Activated CD8-positive, alpha-beta T cell treated with anti-CD3 and anti-CD28 coated beads, Interleukin-2, amount 10 ng/mL, durations not matched to agents 7 days and 5 days (primary cell): ENCODE measurements at places on chromosomes 12 and 14. TPM values are rescaled to one million over a fixed set of nuclear protein-coding genes. Genes with fewer than 3 reads are reported as not detected.
A peak's percentile ranks its signal among the peaks of the same experiment; 100 is the strongest.

- peaks cover 4% of the 10 kb centered on the region for H3K27me3 ChIP-seq
- H3K4me3 ChIP-seq: no peak overlapping the region
These were observed 17.5 kb upstream of the FAR2 start for GRCh38 chr12:29131539-29131938.

DNA sequence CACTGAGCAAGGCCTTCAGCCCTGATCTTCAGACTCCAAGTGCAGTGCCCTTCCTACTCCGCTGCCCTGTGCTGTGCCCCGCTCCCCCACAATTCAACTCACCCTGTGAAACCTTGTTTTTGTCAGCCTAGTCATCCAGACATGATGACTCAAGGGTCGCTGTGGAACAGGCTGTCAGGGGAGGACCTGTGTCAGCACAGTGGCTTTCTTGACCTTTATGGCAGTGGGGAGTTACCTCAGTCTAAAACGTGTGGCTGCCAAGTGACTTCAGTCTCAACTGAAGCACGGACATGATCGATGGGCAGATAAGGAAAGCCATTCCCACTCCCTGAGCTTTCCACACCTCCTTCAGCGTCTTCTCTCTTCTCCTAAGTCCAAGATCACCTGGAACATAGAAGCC lies 16.3 kb upstream of the FLVCR2 start:
- H3K27ac ChIP-seq: no peak overlapping the region
- H3K36me3 ChIP-seq: no peaks in the 10 kb centered on the region
- no peak for DNase-seq

DNA sequence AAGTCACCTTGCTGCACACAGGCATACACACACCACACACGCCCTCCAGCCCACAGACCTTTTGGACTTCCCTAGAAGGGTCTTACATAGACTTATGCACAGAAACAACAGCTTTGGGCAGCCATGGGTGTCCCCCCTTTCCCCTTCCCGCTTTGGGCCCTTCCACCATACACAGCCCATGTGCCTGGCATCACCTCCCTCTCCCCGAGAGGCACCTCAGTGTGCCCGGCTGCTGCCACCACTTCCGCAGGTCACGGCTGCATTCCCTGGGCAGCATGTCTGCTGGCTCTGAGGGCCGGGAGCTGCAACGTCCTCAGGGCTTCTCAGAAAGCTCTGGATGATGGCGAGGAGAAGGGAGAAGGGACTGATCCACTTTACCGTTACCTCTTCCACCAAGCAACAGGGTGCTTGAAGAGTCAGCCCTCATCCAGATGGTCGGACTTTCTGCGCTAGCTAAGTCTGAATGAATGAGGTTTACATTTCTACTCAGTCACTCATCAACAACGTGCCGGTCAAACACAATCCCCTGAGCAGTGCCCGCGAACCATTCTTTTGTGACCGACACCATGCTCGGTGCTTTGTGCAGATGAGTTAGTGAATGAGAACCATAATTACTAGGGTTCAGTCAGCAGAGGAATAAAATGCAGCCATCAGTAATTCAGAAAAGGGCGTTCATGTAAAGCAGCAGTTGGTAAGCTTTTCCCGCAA lies 72.2 kb upstream of the BCL11B start:
- no peak overlapping the region for H3K4me3 ChIP-seq
- no peak for DNase-seq
- H3K4me1 ChIP-seq: peaks cover 2% of the 10 kb centered on the region
- H3K36me3 ChIP-seq: no peaks in the 10 kb centered on the region
- peaks cover 10% of the 10 kb centered on the region for H3K27me3 ChIP-seq

The DHH gene
- not detected for total RNA-seq

- H3K36me3 ChIP-seq: no peaks in the 10 kb centered on the region
- H3K4me3 ChIP-seq: no peak overlapping the region
- no peak for DNase-seq
- no peaks in the 10 kb centered on the region for H3K27me3 ChIP-seq
- H3K27ac ChIP-seq: no peak overlapping the region
These were observed 85.9 kb downstream of the SSPN start for GRCh38 chr12:26281320-26281719.

DNA sequence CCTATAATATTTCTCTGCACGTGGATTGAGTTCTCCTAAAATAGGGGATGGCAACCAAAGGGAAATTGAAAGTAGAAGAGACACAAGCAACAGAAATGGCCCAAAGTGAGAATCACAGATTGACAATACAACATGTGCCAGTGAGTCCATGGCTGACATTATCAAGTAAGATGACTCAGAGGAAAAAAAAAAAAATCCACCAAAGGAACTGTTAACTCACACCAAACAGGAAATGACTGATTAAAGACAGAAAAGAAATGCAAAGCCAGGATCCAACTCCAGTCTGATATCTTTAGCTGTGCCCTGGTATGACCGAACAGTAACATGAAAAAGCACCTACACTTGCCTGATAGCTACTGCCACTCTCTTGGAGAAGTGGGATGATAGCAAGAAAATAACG lies 485.0 kb downstream of the PRKD1 start:
- no peak for DNase-seq
- H3K27ac ChIP-seq: no peak overlapping the region
- no peaks in the 10 kb centered on the region for H3K27me3 ChIP-seq
- no peak overlapping the region for H3K4me3 ChIP-seq
- H3K36me3 ChIP-seq: no peaks in the 10 kb centered on the region

The CABP1 gene
- not detected for total RNA-seq

DNA sequence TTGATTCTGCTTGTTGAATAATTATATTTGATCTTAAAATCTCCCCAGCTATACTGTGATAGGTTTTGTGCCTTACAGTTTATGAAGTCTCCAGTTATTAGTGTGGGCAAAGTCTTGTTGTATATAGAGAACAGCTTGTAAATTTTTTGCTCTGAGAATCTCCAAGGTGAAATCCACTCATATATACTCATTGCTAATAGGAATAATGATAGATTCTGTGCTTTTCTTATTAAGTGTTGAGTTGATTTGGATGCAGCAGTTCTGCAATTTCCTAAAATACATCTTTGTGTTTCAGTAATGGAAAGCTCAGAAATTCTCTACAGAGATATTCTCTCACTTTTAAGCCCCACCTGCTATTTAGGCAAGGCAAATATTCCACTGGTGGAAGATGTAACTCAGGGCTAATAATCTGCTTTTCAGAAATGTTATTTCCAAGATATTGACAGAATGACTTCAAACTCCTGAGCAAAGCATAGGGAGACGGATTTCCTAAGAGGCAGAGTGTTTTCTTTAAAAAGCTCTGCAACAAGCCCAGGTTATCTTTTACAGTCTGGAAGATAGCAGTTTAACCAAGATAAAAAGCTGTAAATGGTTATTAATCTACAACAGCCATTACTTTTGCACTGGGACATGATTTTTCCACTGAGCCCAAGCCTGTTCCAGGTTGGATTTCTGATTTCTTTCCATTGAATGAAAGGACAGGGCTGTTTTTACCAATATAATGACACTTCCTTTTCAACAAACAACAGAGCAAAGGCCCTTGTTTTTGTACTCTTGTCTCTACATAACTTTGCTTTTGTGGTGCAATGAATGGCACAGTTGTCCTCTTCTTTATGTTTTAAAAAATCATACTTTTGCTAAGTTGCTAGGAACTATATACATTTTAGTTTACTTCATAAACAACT lies 239.9 kb upstream of the ATP2B1 start:
- H3K27me3 ChIP-seq: no peaks in the 10 kb centered on the region
- H3K4me3 ChIP-seq: no peak overlapping the region

The DYRK2 gene
- total RNA-seq: 73.1 TPM

DNA sequence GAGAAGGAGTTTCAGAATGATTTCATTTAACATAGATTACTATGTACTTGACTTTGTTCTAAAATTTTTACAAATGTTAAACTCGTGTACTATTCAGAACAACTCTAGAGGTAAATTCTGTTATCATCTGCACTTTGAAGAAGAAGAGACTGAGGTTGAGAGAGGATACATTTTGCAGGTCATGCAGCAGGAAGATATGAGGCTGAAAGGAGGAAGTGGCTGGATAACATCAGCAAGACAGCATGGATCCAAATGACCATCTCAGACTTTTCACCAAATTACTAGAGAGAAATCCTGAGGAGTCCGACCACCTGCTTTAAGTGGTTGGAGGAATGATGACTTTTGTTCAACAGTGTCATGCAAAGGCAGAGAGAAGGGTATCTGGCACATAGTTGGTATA lies 84.9 kb downstream of the ASCL4 start:
- no peaks in the 10 kb centered on the region for H3K4me1 ChIP-seq
- no peak for DNase-seq
- H3K27ac ChIP-seq: no peak overlapping the region
- H3K4me3 ChIP-seq: no peak overlapping the region

- H3K27ac ChIP-seq: no peak overlapping the region
- peaks cover 6% of the 10 kb centered on the region for H3K27me3 ChIP-seq
- H3K4me1 ChIP-seq: peaks cover 29% of the 10 kb centered on the region
These were observed 8.0 kb downstream of the GSG1 start for GRCh38 chr12:13095266-13095995.

The BATF gene
- total RNA-seq: 41.6 TPM

- no peak for DNase-seq
- no peaks in the 10 kb centered on the region for H3K27me3 ChIP-seq
- peaks cover 4% of the 10 kb centered on the region for H3K36me3 ChIP-seq
- no peak overlapping the region for H3K27ac ChIP-seq
These were observed 375.5 kb downstream of the RAD51B start for GRCh38 chr14:68195126-68195525.

DNA sequence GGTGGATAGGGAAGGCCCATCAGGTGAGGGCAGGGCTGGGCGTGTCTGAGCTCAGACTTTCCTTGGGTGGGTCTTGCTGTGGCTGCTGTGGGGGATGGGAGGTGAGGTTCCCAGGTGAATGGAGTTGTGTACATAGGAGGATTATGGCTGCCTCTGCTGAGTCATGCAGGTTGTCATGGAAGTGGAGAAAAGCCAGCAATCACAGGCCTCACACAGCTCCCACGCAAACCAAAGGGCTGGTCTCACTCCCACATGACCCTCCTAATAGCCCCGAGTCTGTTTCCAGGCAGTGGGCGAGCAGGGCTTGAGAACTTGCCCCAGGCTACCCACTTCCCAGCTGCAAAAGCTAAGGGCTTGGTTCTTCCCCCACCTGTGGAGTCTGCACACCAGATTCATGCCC lies 149.5 kb downstream of the IPO8 start:
- H3K4me1 ChIP-seq: no peaks in the 10 kb centered on the region
- no peak overlapping the region for H3K27ac ChIP-seq
- no peaks in the 10 kb centered on the region for H3K27me3 ChIP-seq

The ITGA5 gene
- 69.1 TPM for total RNA-seq

GRCh38 chr14:72471346-72471745 lies 422.6 kb downstream of the DPF3 start:
- H3K4me3 ChIP-seq: no peak overlapping the region
- DNase-seq: no peak
- H3K27me3 ChIP-seq: peaks cover 4% of the 10 kb centered on the region
- H3K36me3 ChIP-seq: peaks cover 19% of the 10 kb centered on the region

DNA sequence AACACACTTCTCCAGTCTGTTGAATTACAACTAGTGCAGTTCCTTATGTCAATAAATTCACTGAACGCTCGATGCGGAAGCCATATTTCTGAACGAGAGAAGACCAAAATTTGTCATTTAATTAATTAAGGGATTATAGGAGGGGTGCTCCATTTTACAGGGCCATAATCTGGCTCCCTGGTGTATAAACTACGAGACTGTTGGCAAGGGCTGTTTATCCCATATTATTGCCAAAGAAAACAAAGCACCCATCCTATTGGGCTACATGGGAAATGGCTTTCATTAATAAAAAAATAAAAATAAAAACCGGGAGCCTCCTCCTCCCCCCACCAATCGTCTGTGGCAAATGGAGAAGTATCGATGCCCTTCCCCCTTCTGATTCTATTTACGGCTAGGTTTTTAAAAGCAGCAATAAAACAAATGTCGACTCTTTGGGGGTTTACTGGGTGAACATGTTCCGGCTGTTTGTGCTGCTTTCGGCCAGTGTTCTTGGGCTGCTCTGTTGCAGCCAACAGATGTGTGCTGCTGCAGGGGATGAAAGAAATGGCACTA lies 24.8 kb downstream of the ATF7 start:
- peaks cover 23% of the 10 kb centered on the region for H3K36me3 ChIP-seq
- no peak overlapping the region for H3K27ac ChIP-seq
- no peak for DNase-seq
- H3K4me1 ChIP-seq: peaks cover 19% of the 10 kb centered on the region

- DNase-seq: no peak
- H3K4me1 ChIP-seq: peaks cover 18% of the 10 kb centered on the region
- H3K27ac ChIP-seq: no peak overlapping the region
- peaks cover 41% of the 10 kb centered on the region for H3K27me3 ChIP-seq
These were observed 21.6 kb upstream of the SMUG1 start for GRCh38 chr12:54210400-54210790.

DNA sequence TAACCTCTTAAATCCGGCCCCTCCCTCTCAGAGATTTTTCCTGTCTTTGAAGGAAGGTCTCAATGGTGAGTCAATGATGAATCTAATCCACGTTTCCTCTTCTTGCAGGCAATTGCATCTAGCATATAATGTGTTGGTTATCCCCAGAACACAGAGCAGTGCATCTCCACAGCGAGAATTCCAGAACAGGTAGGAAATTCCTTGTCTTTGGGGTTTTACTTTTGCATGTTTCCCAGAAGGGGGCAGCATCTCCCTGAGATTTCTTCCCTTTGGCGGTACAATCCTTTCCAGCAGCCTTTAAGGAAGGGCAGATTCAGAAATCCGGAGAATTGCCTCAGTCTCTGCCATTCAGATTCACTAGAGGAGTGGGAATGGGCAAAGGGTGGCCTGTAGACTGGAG lies 128.0 kb downstream of the KCNA5 start:
- H3K36me3 ChIP-seq: no peaks in the 10 kb centered on the region
- no peak for DNase-seq
- H3K4me1 ChIP-seq: no peaks in the 10 kb centered on the region
- no peak overlapping the region for H3K27ac ChIP-seq
- no peaks in the 10 kb centered on the region for H3K27me3 ChIP-seq

GRCh38 chr14:38592764-38593442 lies 337.0 kb upstream of the CLEC14A start:
- no peak for DNase-seq
- no peaks in the 10 kb centered on the region for H3K4me1 ChIP-seq
- H3K27ac ChIP-seq: no peak overlapping the region

DNA sequence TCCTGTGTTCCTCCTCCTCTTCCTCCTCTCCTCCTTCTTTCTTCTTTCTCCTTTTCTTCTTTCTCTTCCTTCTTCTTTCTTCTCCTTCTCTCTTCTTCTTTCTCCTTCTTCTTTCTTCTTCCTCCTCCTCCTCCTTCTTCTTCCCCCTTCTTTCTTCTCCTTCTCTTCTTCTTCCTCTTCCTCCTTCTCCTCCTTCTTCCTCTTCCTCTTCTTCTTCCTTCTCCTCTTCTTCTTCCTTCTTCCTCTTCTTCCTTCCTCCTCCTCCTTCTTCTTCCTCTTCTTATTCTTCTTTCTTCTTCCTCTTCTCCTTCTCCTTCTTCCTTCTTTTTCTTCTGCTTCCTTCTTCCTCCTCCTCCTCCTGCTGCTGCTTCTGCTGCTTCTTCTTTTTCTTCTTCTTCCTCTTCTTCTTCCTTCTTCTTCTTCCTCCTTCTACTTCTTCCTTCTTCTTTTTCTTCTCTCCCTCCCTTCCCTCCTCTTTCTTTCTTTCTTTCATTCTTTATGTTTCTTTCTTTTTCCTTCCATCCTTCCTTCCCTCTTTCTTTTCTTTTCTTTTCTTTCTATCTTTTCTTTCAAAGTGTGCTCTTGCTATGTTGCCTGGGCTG lies 19.0 kb downstream of the C12orf71 start:
- H3K27me3 ChIP-seq: no peaks in the 10 kb centered on the region
- no peak for DNase-seq
- no peaks in the 10 kb centered on the region for H3K4me1 ChIP-seq
- H3K4me3 ChIP-seq: no peak overlapping the region
- H3K36me3 ChIP-seq: no peaks in the 10 kb centered on the region

GRCh38 chr12:6613015-6613775 lies 6.0 kb upstream of the CHD4 start:
- H3K4me3 ChIP-seq: peak overlapping the region; percentile 42
- no peaks in the 10 kb centered on the region for H3K36me3 ChIP-seq
- peak overlapping the region; percentile 85 for H3K27ac ChIP-seq

The CLEC1A gene
- total RNA-seq: not detected

The SDR9C7 gene
- total RNA-seq: not detected

The COL2A1 gene
- not detected for total RNA-seq
